Right lung (tissue), 10 donors: ENCODE measurements at places on chromosomes 4 and X. TPM values are rescaled to one million over a fixed set of nuclear protein-coding genes. Genes with fewer than 3 reads are reported as not detected.

DNA sequence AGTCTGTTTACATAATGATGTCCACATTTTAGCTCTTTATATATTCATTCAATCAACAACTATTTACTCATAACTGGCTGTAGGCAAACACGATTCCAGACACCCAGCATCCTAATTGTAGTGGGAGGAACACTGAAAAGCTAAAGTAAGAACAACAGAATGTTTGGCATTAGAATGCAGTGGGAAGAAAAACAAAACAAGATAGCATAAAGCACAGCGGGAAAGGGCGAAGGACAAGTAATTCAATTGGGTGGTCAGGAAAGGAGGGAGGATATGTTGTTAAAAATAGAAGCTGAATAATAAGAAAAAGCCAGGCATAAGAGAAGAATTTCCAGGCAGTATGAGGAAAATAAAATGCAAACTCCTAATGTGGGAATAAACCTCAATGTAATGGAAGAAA, 189.5 kb upstream of the FAT4 start:
- DNase-seq: no peak

DNA sequence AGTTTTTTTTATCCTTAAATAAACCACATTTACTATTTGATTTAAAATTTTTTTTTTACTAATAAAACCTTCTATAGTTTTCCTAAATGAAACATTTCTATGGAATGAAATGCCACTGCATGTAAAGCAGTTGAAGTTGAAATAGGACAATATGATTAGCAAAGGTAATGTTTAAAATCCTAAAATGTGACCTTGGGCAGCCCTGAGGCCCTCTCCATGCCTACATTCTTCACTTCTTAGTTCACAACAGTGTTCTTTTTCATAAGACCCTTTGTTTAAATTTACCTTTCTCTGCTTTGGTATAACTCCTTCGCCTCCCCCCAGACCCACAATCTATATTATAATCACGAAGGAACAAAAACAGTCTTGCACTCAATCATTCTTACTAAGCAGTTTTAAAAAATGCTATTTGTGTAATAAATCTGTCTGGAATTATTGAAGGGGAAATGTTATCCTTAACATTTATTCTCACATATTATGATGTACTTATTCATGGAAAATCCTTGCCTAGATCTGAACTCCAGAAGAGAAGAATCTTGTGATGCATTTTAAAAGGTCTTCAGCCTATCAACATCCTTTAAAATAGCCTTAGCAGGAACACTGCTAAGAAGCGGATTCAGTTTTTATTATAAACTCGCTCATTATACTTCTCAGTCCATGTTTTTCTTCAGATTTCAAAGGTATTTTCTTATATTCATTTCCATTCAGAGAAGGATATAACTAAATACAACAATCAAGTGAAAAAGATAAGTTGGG, 124.6 kb upstream of the NAP1L5 start:
- DNase-seq: no peak

DNA sequence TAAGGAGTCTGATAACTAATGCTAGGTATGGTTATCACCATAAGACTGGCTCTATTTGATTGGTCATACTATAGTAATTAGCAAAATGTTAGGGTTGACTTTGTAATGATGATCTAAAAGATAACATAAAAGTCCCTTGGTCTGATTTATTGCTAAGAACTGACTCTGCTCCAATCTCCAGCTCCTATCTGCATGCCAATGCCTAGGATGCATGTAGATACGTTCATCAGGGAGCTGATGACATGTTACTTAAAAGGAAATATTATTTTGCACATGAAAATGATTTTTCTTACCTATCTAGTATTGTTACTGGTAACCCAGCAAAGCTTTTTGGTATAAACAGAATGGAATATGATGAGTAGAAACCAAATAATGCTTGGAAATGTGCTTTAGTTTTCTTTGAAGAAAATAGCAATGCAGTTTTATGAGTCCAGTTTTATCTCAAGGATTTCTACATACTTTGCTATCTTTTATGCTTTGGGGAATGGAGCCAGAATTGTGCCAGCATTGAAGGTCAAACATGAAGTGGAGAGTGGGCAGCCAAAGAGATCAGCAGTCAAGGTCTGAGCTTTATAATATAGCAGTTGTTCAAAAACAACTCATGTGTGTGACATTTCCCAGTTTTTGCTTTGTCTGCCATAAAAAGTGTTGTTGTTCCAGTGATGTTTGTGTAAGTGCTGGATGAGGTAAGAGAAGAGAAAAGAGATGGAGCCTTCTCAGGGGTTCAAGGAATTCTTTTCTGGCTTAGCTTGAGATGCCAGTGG, 121.0 kb downstream of the ARHGAP24 start:
- DNase-seq: no peak

GRCh38 chr4:100208964-100209363, 18.7 kb upstream of the DDIT4L start:
- no peak for DNase-seq

GRCh38 chr4:128675083-128675482, 134.4 kb upstream of the JADE1 start:
- DNase-seq: no peak

Gene MAGEB6
- not detected for polyA plus RNA-seq

DNA sequence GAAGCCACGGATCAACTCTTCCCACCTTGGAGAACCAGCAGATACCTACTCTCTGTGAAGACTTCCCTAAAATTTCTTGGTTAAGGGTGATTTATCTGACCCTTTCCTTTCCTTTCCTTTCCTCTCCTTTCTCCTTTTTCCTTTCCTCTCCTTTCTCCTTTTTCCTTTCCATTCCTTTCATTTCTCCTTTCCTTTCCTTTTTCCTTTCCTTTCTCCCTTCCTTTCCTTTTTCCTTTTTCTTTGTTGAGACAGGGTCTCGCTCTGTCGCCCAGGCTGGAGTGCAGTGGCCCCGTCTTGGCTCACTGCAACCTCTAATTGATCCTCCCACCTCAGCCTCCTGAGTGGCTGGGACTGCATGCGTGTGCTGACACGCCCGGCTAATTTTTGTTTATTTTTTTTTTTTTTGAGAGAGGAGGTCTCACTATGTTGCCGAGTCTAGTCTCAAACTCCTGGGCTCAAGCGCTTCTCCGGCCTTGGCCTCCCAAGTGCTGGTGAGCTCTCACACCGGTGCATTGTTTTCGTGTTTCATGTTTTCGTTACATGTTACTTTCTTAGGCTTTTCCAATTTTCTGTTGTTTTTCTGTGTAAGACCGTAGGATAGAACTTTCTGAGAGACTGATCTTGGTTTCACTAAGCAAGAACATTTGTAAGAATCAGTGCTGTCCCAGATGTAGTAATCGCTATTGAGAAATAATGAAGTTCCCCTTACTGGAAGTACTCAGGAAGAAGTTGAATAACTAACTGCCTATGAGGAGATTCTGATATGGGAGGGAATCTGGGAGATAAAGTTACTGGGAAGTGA, 2.0 kb downstream of the TMEM165 start:
- DNase-seq: peak; percentile 47

GRCh38 chr4:33427676-33428075, 2707.5 kb downstream of the PCDH7 start:
- no peak for DNase-seq

DNA sequence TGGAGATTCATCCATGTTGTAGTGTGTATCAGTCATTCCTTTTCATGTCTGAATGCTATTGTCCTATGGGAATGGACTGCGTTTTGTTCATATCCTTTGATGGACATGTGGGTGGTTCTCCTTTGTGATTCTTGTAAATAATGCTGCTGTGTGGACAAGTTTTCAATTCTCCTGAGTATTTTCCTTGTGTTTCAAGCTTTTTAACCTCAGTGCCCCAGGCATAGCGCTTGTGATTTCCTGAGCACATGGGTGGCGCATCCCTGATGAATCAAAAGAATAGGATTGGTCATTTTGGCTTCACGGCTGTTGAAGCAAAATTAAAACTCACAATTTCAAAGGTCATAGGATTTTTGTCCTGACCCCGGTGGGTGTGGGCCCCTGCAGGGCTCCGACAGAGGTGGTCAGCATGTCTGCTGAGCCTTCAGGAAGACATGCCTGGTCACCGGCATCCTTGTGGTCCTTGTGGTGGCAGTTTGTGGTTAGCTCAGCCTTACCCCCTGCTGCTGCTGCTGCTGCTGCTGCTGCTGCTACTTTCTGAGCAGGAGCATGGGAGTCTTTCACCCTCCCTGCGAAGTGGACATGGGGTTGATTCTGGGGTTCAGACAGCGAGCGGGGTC, 30.0 kb downstream of the SHROOM2 start:
- DNase-seq: no peak

GRCh38 chr4:90162566-90162965, 35.4 kb downstream of the CCSER1 start:
- no peak for DNase-seq

Gene COL4A6
- 13.0 TPM for polyA plus RNA-seq

Gene CDKL2
- polyA plus RNA-seq: 2.4 TPM
